ENCODE measurements at places on chromosomes 1 and 21. TPM values are rescaled to one million over a fixed set of nuclear protein-coding genes. Genes with fewer than 3 reads are reported as not detected.

- no peaks in the 10 kb centered on the region for H3K27me3 ChIP-seq
- no peaks in the 10 kb centered on the region for H3K36me3 ChIP-seq
- no peak for DNase-seq
- no peak overlapping the region for H3K4me3 ChIP-seq
- no peaks in the 10 kb centered on the region for H3K4me1 ChIP-seq
Observed at GRCh38 chr1:29096231-29096886, 27.3 kb downstream of the TMEM200B start.

GRCh38 chr1:80540596-80540995 lies 1260.1 kb upstream of the ADGRL2 start:
- H3K27ac ChIP-seq = no peak overlapping the region
- H3K36me3 ChIP-seq = no peaks in the 10 kb centered on the region
- no peaks in the 10 kb centered on the region for H3K27me3 ChIP-seq
- no peak overlapping the region for H3K4me3 ChIP-seq
- DNase-seq = no peak

DNA sequence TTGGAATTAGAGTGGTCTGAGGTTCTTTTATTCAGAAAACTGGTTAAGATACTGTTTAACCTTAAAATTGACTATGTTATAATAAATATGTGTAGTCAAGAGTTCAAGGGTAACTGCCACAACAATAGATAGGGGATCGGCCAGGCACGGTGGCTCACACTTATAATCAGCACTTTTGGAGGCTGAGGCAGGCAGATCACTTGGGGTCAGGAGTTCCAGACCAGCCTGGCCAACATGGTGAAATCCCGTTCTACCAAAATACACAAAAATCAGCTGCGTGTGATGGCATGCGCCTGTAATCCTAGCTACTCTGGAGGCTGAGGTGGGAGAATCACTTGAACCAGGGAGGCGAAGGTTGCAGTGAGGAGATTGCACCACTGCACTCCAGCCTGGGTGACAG lies 39.5 kb downstream of the PDC start:
- H3K4me1 ChIP-seq = no peaks in the 10 kb centered on the region
- peaks cover 16% of the 10 kb centered on the region for H3K36me3 ChIP-seq
- no peak for DNase-seq
- H3K27ac ChIP-seq = no peak overlapping the region
- no peak overlapping the region for H3K4me3 ChIP-seq
- no peaks in the 10 kb centered on the region for H3K27me3 ChIP-seq

Gene KRTAP10-7
- not detected for total RNA-seq

DNA sequence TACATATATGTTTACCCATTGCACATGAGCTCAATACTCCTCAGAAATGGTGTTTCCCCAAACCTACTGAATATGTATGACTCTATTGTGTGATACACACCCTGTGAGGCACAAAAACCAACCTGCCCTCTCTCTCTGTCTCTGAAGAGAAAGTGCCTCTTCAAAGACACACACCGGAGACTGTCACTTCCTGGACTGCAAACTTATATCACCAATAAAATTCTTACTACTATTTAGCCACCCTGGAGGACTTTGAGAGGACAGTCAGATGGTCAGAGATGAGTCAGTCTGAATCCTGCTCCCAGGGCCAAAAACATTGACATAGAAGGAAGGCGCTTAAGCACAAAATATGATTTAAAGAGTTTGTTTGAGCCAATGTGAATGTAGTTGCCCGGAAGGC lies 110.4 kb downstream of the PPIAL4G start:
- H3K27me3 ChIP-seq = no peaks in the 10 kb centered on the region
- peaks cover 17% of the 10 kb centered on the region for H3K4me1 ChIP-seq
- no peak for DNase-seq

GRCh38 chr1:169584483-169585144 lies 1.7 kb downstream of the F5 start:
- H3K4me3 ChIP-seq = no peak overlapping the region
- peaks cover 9% of the 10 kb centered on the region for H3K27me3 ChIP-seq
- no peaks in the 10 kb centered on the region for H3K4me1 ChIP-seq
- DNase-seq = no peak
- no peak overlapping the region for H3K27ac ChIP-seq

GRCh38 chr1:11045428-11046269 lies 1.4 kb downstream of the MASP2 start:
- no peaks in the 10 kb centered on the region for H3K4me1 ChIP-seq
- H3K36me3 ChIP-seq = no peaks in the 10 kb centered on the region
- no peak overlapping the region for H3K4me3 ChIP-seq
- DNase-seq = no peak
- H3K27ac ChIP-seq = no peak overlapping the region

Gene OR6K3
- total RNA-seq = not detected

Gene IBA57
- 4.9 TPM for total RNA-seq

GRCh38 chr1:3459940-3460671 lies 5.6 kb downstream of the ARHGEF16 start:
- H3K4me3 ChIP-seq = no peak overlapping the region
- H3K4me1 ChIP-seq = peaks cover 8% of the 10 kb centered on the region
- peaks cover 5% of the 10 kb centered on the region for H3K27me3 ChIP-seq
- no peak for DNase-seq
- no peak overlapping the region for H3K27ac ChIP-seq

Gene RAB3B
- 49.2 TPM for total RNA-seq

DNA sequence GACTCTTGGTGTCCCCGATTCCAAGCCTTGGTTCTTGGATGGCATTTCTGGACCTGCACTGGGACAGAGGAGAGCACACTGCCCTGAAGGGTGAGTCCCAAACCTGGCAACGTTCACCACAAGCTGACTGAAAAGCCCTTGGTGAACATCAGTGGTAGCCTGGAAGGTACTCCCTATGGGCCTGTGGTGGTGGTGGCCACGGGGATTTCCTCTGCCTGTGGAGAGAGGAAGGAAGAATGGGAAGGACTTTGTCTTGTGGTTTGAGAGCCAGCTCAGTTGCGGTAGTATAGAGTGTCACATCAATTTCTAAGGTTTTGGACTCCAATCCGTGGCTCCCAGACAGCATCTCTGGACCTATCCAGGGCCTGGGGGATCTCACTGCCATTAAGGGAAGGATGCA lies 50.7 kb downstream of the DNAH14 start:
- no peaks in the 10 kb centered on the region for H3K36me3 ChIP-seq
- H3K4me3 ChIP-seq = no peak overlapping the region
- H3K4me1 ChIP-seq = no peaks in the 10 kb centered on the region

GRCh38 chr1:204959374-204959773 lies 83.6 kb upstream of the CNTN2 start:
- no peak overlapping the region for H3K4me3 ChIP-seq
- no peaks in the 10 kb centered on the region for H3K27me3 ChIP-seq
- no peak for DNase-seq

- peaks cover 65% of the 10 kb centered on the region for H3K4me1 ChIP-seq
- no peaks in the 10 kb centered on the region for H3K36me3 ChIP-seq
- peak overlapping the region; percentile 81 for H3K27ac ChIP-seq
- no peaks in the 10 kb centered on the region for H3K27me3 ChIP-seq
Observed at GRCh38 chr1:163168053-163168452, 34.7 kb downstream of the RGS5 start.

DNA sequence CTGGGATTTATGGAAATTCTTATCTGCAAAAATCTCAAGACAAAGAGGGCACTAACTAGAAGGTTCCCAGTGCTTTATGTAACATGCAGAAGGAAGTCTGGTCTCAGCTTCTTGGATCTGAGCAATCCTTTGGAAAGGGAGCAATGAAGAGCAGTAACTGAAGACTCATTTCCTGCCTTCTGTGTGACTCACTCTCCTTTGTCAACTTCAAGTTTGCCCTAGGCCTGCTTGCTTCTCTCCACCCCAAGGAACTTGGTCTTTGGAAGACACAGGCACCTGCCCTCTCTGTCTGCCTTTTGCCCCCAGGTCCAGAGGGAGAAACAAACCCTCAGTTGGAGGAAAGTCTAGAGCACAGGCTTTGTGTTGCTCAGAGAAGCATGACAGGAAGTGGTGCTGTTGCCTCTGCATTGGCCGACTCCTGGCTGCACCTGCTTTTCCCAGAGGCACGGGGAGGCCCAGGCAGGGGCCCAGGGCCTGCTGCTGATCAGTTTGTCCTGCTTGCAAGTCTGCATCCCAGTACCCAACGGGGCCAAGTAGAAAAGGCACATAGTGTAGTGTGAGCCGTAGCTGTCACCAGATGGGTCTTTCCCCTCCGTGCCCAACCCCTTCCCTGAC lies 137.2 kb downstream of the DHRS3 start:
- H3K36me3 ChIP-seq = no peaks in the 10 kb centered on the region
- no peak overlapping the region for H3K4me3 ChIP-seq
- peak; percentile 97 for DNase-seq
- H3K27ac ChIP-seq = peak overlapping the region; percentile 61
- H3K27me3 ChIP-seq = no peaks in the 10 kb centered on the region

DNA sequence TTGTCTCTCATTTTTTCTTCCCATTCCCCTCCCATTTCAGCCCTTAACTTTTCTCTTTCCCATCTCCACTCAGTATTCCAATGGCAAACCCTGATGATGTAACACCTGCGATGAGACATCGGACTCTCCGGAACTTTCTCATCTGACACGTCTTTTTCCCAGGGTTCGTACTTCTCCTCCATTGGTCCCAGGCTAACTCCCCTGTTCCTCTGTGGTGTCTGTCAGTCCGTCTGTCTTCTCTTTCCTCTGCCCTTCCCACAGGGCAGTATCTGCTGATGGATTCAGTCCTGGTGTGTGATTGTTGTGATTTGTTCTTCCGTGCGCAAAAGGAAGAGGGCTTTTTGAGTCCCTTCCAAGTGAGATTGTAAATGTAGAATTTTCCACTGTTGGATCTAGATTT lies 27.7 kb downstream of the VANGL2 start:
- no peak for DNase-seq
- H3K4me1 ChIP-seq = peaks cover 11% of the 10 kb centered on the region
- no peaks in the 10 kb centered on the region for H3K27me3 ChIP-seq
- H3K4me3 ChIP-seq = no peak overlapping the region

DNA sequence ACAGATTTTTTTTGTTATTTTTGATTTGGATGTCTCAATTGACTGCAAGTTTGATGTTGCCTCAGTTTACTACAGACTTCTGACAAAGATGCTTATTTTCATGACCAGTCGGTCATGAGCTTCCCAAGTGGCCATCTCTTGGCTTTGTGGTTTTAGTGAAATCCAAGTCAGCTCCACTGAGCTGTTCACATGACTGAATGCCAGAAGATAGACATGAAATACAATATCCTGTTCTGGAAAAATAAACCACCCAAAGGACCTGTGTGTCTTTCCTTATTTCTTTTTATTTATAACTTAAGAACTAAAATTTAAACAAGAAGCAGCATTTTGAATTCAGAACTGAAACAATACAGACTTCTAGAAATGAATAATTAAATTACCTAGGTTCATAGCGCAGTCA lies 89.3 kb downstream of the HMCN1 start:
- no peaks in the 10 kb centered on the region for H3K27me3 ChIP-seq
- DNase-seq = peak; percentile 48
- H3K27ac ChIP-seq = no peak overlapping the region
- H3K36me3 ChIP-seq = no peaks in the 10 kb centered on the region
- no peaks in the 10 kb centered on the region for H3K4me1 ChIP-seq

Gene PRR9
- total RNA-seq = 0.52 TPM

Gene DYRK1A
- total RNA-seq = 44.6 TPM

DNA sequence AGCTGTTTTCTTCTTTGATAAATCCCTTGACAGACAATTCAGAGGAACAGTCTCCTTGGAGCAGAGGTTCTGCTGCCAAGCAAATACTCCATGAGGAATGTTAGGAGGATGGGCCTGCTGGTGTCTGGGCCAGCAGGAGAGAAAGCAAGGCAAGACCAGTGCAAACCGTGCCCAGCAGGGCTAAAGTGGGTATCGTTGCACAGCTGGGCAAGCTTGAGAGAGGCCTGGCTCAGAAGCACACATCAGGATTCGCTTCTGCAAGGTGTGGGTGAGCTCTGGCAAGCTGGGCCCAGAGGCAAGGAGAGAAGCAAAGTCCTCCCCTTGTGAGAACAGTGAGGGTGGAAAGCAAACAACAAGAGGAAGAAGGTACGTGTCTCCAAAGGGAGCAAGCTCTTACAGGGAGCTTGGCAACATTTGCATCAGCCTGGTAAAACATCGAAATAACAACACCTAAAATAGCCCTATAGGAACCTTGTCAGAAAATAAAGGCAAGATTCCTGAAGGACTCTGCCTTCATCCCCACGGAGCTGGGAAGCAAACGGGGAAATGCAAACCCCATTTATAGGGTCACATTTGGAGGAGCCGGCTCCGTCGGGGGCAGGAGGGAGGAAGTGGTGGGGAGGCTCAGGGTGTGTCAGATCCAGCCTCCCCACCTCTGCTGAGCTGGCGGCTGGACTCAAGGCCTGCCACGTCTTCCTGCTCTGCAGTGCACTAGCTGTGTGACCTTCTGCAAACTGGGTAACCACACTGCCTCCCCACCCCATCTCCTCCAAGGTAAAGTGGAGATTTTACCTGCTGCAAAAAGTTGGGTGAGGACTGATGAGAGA lies 62.3 kb upstream of the HIVEP3 start:
- H3K27ac ChIP-seq = no peak overlapping the region
- no peak overlapping the region for H3K4me3 ChIP-seq
- no peaks in the 10 kb centered on the region for H3K36me3 ChIP-seq
- H3K4me1 ChIP-seq = peaks cover 5% of the 10 kb centered on the region

- DNase-seq = no peak
- peaks cover 8% of the 10 kb centered on the region for H3K4me1 ChIP-seq
- H3K36me3 ChIP-seq = no peaks in the 10 kb centered on the region
- H3K27me3 ChIP-seq = peaks cover 13% of the 10 kb centered on the region
- H3K4me3 ChIP-seq = no peak overlapping the region
Observed at GRCh38 chr1:25009671-25010262, 79.7 kb upstream of the RUNX3 start.

Gene CNN3
- total RNA-seq = 538 TPM

- H3K4me3 ChIP-seq = no peak overlapping the region
- no peaks in the 10 kb centered on the region for H3K36me3 ChIP-seq
- peaks cover 11% of the 10 kb centered on the region for H3K4me1 ChIP-seq
- peak; percentile 75 for DNase-seq
- H3K27me3 ChIP-seq = peaks cover 2% of the 10 kb centered on the region
Observed at GRCh38 chr1:181159451-181160140, 71.1 kb downstream of the IER5 start.

DNA sequence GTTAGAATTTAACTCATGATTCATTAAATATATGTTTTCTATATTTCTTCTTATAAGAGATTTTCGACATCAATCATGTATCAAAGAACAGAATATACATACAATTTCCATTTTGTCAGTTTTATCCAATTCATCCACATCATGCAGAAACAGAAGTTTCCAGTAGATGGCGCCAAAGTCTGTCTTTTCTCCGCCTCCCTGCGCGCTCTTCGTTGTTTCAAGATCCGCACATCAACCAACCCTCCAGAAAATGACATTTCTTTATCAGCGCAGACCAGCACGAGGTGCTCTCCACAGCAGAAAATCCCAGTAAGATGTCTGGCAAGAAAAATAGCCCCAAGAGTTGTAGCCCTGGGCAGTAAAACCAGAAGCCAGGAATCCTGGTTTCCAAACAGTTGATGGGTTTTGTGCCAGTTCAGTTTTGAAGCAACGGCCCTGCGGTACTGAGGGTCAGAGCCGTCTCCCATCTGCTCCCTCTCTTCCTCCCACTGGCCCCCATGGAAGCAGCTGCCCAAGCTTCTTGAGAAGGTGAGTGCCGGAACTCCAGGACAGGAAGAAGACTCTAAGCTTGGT lies 38.6 kb upstream of the GPR137B start:
- H3K4me1 ChIP-seq = no peaks in the 10 kb centered on the region
- H3K4me3 ChIP-seq = no peak overlapping the region
- no peaks in the 10 kb centered on the region for H3K36me3 ChIP-seq
- no peaks in the 10 kb centered on the region for H3K27me3 ChIP-seq
- peak; percentile 10 for DNase-seq
- no peak overlapping the region for H3K27ac ChIP-seq

Data from astrocyte (in vitro differentiated cells and primary cell).